ENCODE measurements at places on chromosomes 13 and 19.

- no peak for DNase-seq
Measured at GRCh38 chr19:41384351-41384750, 8.0 kb downstream of the TMEM91 start.

GRCh38 chr19:51211833-51212232, 13.0 kb upstream of the CD33 start:
- DNase-seq = no peak

GRCh38 chr13:75129331-75129730, 352.6 kb downstream of the TBC1D4 start:
- DNase-seq = no peak

GRCh38 chr13:94061301-94061700, 418.2 kb downstream of the DCT start:
- no peak for DNase-seq

Data from fibroblast of skin of left biceps (primary cell).